ENCODE measurements at places on chromosomes 6 and 20.

DNA sequence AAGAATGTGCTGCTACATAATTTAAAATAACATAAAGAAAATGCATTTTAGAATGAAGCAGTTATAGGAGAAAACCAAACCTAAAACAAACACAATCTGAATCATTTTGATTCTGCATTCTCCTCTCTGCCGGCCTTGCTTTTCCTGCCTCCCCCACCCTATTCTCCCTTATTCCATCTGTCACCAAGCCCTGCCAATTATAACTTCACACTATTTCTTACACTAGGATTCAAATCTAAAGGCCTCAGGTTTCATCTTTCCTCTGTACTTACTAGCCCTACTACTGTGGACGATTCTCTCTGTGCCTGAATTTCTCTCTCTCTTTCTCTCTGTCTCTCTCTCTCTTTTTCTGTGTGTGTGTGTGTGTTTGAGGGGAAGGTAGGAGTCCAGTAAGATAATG, 18.7 kb upstream of the PRIM2 start:
- no peak for DNase-seq

DNA sequence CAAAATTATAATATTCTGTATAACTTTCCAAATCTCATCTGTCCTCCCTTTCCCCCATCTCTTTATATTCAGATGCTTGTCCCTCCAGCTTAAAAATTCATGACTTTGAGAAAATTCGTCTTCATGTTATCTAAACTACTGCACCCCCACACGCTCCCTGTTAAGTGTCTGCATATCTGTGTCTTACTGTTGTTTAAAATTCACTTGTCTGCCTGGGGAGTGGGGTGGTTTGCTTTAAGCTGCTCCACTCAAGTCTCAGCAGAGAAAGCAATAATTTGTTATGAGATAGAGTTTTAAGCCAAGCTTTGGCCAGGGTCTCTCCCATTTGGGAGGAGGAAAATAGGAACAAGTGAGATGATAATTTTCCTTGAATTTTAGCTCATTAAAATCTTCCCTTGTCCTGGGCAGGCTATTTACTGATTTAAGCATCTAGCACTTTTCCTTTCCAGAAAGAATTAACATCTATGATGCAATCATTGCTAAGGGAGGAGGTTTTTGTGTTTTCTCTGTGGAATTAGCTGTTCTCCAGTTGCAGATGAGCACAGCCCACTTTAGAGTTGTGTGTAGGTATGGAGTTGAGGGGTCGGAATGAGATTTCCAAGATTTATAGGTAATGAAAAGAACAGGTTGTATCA, 36.8 kb downstream of the MTHFD1L start:
- DNase-seq, result no peak

DNA sequence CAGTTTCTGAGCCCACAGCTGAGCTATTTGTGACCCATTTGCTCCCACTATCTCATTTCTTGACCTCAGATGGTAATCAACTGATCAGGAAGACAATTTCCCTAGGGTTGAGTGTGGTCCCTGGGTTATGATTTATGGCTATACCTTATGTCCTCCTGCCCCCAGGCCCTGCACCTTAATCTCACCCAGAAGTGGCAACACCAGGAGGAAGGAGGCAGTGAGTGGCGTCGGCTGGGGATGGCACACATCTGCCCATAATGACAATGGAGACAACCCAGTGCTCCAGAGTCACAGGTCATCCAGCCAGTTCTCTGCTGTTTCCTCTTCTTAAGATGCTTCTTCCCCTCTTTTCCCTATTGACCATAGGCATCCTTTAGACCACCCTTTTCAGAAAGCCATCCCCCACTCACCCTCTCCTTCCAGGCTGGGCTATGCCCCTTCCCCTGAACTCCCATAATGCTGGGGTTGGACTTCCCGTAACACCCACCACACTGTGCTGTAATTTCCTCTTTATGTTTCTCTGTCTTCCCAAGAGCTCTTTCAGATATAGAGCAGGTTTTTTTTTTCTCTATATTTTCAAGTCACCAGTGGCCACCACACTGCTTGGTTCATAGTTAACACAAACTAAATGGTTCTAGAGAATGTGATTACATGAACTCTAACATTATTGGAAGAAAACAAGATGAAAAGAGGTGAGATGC, 8.0 kb downstream of the TRIM10 start:
- DNase-seq, result no peak

GRCh38 chr20:6467562-6467961, 299.9 kb upstream of the BMP2 start:
- no peak for DNase-seq

- DNase-seq, result no peak
These were observed 21.0 kb downstream of the C6orf89 start for GRCh38 chr6:36906539-36907325.

GRCh38 chr6:9540534-9541126, 874.2 kb downstream of the TFAP2A start:
- no peak for DNase-seq

DNA sequence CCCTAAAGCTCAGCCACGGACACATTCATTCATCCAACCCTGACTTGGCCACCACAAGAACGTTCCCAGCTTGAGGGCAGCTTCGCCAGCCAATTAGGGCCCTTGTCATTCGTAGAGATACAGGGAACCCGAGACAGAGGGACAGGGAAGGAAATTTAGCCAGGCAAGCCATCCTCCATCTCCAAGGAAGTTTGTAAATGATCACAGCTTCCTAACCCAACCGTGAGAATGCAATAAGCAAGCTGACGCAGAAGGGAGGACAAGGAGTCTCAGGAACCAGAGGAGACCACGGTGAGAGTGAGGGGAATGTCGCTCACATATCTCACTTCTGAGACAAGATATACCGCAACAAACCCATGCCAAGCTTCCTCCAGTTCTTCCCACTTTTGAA, 1.4 kb downstream of the TRAM2 start:
- DNase-seq, result no peak

DNA sequence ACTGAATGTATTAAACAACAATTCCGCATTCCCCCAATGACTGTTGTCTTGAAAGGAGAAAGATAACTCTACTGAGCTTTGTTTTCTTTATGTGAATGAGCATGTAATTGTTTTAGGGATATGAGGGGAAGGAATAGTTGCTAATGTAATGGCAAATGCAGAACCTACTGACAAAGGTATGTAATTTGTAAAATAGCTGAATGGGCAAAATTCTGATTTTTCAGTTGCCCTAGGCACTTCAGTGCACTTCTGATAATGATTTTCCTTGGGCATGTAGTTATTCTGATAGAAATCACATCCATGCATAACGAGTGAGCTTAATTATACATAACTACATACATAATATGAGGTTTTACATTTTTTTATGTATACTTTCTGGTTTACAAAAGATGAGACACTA, 53.4 kb upstream of the FOXO3 start:
- no peak for DNase-seq

DNA sequence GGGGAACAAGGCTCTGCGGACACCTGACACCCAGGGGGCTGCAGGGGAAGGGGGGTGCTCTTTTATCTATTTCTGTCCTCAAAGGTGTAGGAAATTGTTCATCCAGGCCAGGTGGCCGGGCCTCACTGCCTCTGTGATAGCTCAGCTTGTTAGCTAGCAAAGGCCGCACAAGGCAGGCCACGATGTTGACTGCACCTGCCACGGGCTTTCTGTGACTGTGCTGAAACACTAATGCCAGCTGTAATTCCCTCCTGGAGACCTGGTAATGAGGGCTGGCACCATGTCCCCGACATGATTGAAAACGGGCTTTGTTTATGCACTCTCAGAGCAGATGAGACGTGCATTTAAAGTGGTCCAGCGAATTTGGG, 61.4 kb upstream of the APCDD1L start:
- no peak for DNase-seq

GRCh38 chr20:57680934-57681914, 28.6 kb downstream of the PMEPA1 start:
- no peak for DNase-seq

GRCh38 chr6:42378125-42378524, 73.6 kb downstream of the TRERF1 start:
- DNase-seq, result no peak

DNA sequence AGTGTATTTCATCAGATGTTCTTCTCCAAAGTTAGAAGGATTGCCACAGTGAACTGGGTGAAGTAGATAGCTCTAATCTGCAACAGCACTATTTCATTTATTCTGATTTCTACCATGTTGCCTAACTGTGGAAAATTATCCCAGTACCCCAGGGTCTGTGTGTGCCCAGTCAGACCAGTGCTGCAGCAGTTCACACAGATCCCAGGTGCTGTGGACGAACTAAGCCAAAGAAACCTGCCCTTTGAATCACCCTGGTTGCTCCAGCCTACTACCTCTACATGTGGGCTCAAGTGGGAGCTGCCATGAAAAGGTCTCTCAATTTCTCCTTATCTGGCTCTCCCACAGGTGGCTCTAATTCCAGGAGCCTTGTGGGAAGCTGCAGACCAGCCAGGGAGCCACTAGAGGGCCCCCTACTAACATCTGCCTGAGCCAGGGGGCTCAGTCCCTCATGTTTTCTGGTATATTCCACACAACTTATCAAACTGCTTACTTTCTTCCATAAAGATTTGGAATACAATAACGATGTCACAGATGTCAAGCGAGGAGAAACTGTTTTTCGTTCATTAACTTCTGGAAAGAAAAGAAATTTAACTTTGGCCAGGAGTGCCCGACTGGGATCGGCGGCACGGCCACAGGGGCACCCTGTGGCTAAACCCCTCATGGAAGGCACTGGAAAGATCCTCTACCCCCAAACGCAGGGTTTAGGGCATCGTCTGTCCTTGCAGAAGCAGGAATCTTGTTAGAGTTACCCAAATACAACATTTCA, 31.6 kb upstream of the LY86 start:
- peak; percentile 33 for DNase-seq

DNA sequence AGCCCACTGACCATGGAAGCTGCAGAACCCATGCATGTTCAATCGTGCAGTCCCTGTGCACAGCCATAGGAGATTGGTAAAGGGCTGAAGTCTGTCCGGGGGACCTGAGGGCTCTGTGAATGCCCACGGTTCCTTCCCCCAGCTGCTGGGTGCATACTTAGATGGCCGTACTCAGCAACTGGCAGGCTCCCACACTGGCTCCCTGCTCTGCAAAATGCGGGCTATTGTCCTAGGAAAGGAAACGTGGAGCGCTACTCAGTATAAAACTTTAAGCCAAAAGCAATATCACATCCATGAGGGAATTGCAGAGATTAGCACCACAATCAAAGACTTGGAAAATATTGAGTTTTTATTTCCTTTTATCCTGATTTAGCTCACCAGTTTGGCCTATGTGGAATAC, 202.0 kb downstream of the WDR27 start:
- no peak for DNase-seq

- DNase-seq, result no peak
These were observed at the start of gene SPTLC3 for GRCh38 chr20:13008761-13009681. Gene SPTLC3, plus strand, starts transcription at chr20:13008972. Its CDS starts 296 bp downstream, at chr20:13009268.

DNA sequence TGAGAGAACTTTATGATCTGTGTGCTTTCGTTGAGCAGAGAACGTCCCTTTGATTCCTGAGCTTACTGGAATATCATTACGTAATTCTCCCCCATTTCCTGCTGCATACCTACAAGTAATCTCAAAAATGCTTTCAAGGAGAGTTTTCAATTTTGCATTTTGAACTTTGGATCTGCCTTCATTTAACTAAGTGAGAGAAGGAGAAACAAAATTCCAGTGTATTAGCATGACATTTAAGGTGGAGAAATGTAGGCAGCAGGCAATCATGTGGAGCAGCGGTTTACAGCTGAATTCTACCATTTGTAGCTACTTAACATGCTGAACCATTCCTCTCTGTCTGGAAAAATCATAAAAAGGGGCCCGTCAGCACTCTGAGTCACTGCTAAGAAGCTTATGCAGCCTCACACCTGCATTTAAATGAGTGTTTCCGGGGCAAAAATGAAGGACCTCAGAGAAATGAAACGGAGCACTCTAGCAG, 451.5 kb downstream of the PLCB1 start:
- DNase-seq, result no peak

GRCh38 chr6:155406801-155407200, 48.8 kb downstream of the NOX3 start:
- no peak for DNase-seq

GRCh38 chr6:37354526-37355384, 972 bp downstream of the RNF8 start:
- DNase-seq, result no peak

DNA sequence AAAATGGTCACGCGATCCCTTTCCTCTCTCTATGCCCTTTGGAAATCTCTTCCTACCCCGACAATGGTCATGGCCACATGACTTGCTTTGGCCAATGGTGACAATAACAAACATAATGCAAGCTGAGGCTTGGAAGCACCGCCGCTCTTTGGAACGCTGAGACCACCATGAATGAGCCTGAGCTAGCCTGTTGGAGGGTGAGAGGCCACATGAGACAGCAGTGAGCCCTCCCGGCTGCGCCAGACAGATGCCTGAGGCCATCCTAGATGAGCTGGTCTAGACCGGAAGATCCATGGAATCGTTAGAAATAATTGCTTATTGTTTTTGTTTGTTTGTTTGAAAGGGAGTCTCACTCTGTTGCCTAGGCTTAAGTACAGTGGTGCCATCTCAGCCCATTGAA, 64.2 kb downstream of the STK35 start:
- no peak for DNase-seq

GRCh38 chr6:37752718-37753117, 55.0 kb upstream of the MDGA1 start:
- DNase-seq, result no peak

GRCh38 chr6:156313037-156313436, 464.1 kb upstream of the ARID1B start:
- no peak for DNase-seq

GRCh38 chr20:46230801-46231282, 77.5 kb downstream of the CDH22 start:
- DNase-seq, result no peak

GRCh38 chr20:23290761-23291574, 59.6 kb upstream of the NXT1 start:
- DNase-seq, result no peak

GRCh38 chr6:90835596-90836212, 248.8 kb upstream of the MAP3K7 start:
- DNase-seq, result no peak

DNA sequence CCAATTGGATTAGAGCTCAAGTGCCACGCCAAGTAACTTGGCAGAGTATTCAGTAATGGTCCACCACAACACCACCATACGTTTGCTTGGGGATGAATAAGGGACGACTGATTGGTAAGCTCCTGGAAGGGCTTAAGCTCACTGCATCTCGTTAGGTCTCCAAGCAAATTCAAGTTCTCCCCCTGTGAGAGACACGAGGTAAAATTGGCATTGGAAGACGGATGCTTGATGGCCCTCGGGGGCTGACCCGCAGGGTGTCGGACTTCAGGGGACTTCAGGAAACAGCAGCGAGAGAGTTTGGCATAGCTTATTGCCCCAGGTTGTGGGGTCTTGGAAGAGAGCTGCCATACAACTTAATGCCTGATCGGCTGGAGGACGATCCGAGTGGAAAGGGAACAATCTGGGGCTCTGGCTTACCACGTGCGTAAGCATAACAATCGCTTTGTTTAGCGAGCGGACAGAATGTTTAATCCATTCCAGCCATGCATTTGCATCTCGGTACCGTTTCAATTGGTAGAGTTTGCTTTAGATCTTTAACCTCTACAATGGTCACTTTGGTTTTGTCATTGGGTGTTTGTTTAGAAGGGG, 4.8 kb upstream of the ZNFX1 start:
- DNase-seq, result no peak

Measured in stimulated activated CD4-positive, alpha-beta T cell treated with anti-CD3 and anti-CD28 coated beads, Interleukin-15, amount 100 ng/mL, for 48 hours (primary cell).